ENCODE measurements at places on chromosomes 2 and 18.

DNA sequence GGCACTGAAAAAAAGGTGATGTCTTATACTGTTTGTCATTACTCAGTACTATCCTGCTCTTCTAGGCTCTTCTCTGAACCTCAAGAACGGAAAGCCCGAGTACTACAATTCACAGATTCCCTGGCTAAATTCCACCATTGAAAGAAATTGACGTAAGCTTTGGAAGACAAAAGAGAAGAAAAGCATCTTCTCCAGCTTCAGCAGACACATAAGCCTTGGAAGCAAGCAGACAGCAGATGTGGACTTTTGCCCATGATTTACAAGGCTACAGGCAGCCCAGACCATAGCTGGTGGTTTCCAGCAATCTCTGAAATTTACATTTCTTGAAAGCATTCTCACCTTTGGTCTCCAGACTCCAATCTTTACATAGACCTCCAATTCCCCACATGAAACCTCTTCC, 289.0 kb downstream of the C1D start:
- no peak for DNase-seq

DNA sequence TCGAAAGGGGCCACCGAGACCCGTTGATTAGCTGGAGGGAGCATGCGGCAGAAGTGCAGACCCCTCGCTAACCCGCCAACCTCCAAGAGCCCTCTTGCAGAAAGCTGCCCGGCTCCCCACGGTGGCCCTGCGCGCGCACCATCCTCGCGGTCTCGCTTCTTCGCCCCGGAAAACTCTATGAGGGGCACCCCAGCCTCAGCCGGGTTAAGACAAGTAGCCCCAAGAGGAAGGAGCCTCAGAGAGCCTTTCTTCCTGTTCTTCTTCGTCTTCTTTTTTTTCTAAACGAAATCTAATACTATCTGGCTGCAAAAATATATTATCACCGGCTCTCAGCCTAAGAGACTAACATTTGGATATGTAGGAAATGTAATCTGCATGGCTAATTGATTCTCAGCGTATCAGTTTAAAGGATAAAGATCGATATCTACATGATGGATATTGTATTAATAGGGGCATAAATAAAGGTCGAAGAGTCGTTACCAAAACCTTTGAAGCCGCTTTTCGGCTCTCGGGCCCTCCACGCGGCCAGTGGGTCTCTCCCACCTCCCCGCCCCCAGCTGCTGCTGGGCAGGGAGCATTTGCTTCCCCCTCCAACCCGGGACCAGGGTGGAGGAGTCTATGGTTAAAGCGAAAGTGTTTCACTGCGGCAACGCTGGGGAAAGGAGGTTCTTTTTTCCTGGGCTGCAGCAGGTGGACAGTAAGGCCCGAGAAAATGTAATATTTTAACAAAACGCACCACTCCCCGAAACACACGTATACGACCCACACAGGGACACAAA, 6.1 kb upstream of the PAX3 start:
- no peak for DNase-seq

DNA sequence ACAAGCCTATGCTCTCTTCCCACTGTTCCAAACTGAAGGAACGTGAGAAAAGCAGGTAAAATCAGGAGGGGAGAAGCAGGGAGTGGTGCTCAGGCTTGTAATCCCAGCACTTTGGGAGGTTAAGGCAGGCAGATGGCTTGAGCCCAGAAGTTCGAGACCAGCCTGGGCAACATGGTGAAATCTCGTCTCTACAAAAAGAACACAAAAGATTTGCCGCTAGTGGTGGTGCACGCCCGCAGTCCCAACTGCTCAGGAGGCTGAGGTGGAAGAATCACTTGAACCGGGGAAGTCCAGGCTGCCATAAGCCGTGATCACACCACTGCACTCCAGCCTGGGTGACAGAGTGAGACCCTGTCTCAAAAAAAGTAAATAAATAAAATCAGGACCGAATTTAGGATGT, 1.3 kb upstream of the TMSB10 start:
- no peak for DNase-seq

GRCh38 chr18:71998547-71999097, 545.5 kb downstream of the CBLN2 start:
- no peak for DNase-seq

- DNase-seq = no peak
Observed at GRCh38 chr2:17327649-17328048, 190.6 kb downstream of the RAD51AP2 start.

GRCh38 chr2:172639823-172640222, 83.9 kb downstream of the PDK1 start:
- no peak for DNase-seq

DNA sequence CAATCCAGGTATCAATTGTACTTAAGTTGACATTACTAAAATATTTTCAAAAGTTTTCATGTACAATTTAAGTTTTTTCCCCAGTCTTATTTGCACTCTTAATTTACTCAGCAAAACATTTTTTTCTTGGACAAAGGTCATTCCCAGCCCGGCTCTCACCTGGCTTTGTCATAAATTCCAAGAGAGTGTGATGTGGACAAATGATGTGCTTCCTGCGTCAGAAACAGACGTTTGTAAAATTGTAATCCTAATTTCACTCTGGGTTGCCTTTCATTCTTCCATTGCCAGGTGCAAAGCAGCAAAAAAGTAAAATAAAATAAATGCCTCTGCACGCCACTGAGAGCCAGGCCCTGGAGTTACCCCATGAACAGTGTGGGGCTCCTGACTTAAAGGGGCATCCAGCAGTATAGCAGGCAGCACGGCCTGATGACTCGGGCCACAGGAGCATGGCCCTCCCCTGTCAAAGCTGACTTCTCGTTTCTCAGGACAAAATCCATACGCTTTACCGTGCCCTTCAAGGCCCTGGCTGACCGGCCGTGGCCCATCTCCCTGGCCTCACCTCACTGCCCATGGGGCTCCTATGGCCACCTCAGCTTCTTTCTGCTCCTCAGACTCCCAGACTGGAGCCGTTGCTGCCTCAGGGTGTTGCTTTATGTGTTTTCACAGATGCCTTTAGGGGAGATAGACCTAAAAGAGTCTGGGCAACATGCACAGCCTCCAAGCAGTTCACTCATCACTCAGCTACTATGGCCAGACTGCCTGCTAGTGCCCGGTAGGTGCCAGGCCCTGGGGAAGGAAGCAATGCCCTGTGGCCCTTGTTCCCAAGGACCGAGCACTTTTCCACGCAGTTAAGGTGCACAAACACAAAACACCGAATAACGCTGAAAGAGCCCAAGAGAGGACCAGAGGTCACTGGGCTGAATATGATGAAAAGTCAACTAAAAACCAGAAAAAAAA, 7.6 kb upstream of the TMEM185B start:
- no peak for DNase-seq

GRCh38 chr2:107374249-107374648, 452.4 kb upstream of the RGPD4 start:
- DNase-seq = no peak

GRCh38 chr2:55141572-55142413, 90.3 kb downstream of the CLHC1 start:
- DNase-seq = no peak

Data from stimulated activated CD8-positive, alpha-beta memory T cell treated with anti-CD3 and anti-CD28 coated beads, Interleukin-15, amount 100 ng/mL, for 24 hours (primary cell).